ENCODE measurements at places on chromosomes 3 and 15. TPM values are rescaled to one million over a fixed set of nuclear protein-coding genes. Genes with fewer than 3 reads are reported as not detected.

GRCh38 chr3:126126811-126127431 is 43.0 kb upstream of the SLC41A3 start:
- H3K4me3 ChIP-seq = no peak overlapping the region
- no peak overlapping the region for H3K27ac ChIP-seq
- DNase-seq = no peak
- H3K4me1 ChIP-seq = peaks cover 17% of the 10 kb centered on the region

SLC12A1 gene
- not detected for total RNA-seq

DNA sequence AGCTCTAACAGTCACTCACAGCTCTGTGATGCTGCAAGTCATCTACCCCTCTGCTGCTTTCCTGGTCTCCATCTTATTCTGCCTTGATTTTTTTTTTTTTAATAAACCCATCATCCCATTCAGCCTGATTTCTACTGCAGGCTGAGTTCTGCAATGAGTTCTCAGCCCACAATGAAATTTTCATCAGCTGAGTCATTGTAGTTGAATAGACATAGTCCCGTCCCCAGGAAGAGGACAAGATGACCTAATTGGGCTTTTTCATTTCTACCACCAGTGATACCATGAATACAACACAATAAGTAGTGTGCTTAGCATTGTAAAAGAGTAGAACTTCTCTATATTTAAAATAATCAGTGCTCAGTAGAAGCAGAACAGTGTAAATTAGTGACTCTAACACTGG is 59.3 kb downstream of the C3orf85 start:
- H3K27me3 ChIP-seq = no peaks in the 10 kb centered on the region
- H3K36me3 ChIP-seq = no peaks in the 10 kb centered on the region
- no peak overlapping the region for H3K27ac ChIP-seq
- H3K4me1 ChIP-seq = no peaks in the 10 kb centered on the region

DNA sequence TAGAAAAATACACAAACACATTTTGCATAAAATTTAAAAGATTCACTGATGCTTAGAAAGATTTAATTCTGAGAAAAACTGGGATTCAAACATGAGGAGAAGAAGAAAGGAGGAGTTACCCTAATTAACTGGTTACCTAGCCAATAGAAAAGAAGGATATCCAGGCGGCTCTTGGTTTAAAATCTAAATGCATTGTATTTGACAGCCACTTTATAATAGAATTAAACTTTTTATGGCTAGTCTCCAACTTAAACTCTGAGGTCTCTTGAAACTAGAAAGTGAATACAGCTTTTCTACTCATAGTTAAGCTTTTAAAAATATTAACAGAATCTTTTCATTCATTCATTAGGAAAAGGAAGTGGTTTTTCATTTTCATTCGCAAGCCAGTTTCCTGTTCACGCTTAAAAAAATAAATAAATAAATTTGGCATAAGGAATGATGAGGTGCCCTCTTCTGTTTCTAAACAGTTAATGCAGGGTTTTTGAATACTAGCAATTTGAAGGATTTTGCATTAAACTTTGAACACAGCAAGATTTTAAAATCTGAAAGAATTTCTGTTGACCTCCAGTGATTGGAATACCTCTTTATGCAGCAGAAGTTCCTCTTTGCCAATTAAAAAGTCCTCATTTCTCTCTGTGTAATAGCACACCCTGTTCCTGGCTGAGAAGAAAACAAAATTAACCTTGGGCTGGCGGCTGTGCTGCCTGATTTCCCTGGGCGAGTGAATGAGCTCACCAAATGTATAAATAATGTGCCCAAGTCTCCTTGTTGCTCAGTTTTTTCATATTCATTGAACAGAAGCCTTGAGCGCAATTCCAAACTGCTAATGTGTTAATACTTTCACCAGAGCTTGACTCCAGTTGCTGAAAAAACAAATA is 105.1 kb downstream of the ZMAT3 start:
- H3K27ac ChIP-seq = peak overlapping the region; percentile 44
- H3K4me3 ChIP-seq = no peak overlapping the region
- peaks cover 19% of the 10 kb centered on the region for H3K4me1 ChIP-seq
- DNase-seq = peak; percentile 49
- H3K27me3 ChIP-seq = no peaks in the 10 kb centered on the region
- no peaks in the 10 kb centered on the region for H3K36me3 ChIP-seq

DNA sequence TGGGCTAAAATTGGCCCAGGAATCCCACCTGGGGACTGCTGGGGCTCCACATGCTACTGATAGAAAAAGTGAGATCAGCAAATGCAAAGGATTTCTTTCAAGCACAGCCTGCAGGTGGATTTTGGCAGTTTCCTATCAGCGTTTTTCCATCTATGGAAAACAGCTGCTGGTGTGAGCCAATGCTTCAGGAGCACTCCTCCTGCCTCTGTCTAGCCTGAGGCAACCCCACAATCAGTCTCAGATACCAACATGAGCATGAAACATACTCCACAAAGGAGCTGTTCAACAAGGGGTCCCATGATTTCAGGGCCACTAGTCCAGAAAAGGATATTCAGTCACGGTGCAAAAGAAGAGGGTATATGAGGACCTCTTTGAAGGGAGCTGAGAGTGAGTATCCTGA is 311.5 kb upstream of the THBS1 start:
- H3K27me3 ChIP-seq = no peaks in the 10 kb centered on the region
- no peak for DNase-seq
- H3K4me3 ChIP-seq = no peak overlapping the region
- no peaks in the 10 kb centered on the region for H3K36me3 ChIP-seq
- H3K27ac ChIP-seq = no peak overlapping the region

- H3K36me3 ChIP-seq = no peaks in the 10 kb centered on the region
- H3K27ac ChIP-seq = peak overlapping the region; percentile 78
- H3K27me3 ChIP-seq = no peaks in the 10 kb centered on the region
- peaks cover 69% of the 10 kb centered on the region for H3K4me1 ChIP-seq
- DNase-seq = no peak
- H3K4me3 ChIP-seq = peak overlapping the region; percentile 71
Observed at GRCh38 chr3:48555949-48556795, 431 bp downstream of the PFKFB4 start.

NOX5 gene
- total RNA-seq = 0.29 TPM

- no peak overlapping the region for H3K27ac ChIP-seq
- no peak overlapping the region for H3K4me3 ChIP-seq
- peaks cover 4% of the 10 kb centered on the region for H3K4me1 ChIP-seq
- no peak for DNase-seq
- no peaks in the 10 kb centered on the region for H3K27me3 ChIP-seq
- peaks cover 100% of the 10 kb centered on the region for H3K36me3 ChIP-seq
Observed at GRCh38 chr15:70053716-70054229, 43.9 kb downstream of the TLE3 start.

DNA sequence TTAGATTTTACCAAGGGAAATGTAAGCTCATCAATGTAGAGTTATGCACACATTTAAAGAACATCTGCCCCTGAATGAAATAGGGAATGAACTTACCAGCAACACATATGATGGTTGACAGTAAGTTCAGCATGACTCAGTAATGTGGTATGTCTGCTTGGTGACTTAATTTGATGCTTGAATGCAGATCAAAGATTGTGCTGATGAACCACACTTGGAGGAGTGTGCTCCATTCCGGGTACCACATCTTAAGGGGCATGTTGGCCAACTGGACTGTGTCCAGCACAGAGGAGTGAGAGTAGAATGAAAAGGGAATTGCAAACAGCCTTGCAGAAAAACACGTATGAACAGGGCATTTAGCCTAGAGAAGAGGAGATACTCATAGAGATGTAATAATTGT is 171.0 kb upstream of the RARB start:
- no peak overlapping the region for H3K27ac ChIP-seq
- no peaks in the 10 kb centered on the region for H3K36me3 ChIP-seq
- DNase-seq = no peak
- H3K4me3 ChIP-seq = no peak overlapping the region
- no peaks in the 10 kb centered on the region for H3K4me1 ChIP-seq
- no peaks in the 10 kb centered on the region for H3K27me3 ChIP-seq

HTR3C gene
- total RNA-seq = not detected

- H3K36me3 ChIP-seq = no peaks in the 10 kb centered on the region
- no peaks in the 10 kb centered on the region for H3K27me3 ChIP-seq
- H3K4me1 ChIP-seq = no peaks in the 10 kb centered on the region
- H3K27ac ChIP-seq = no peak overlapping the region
- DNase-seq = no peak
- H3K4me3 ChIP-seq = no peak overlapping the region
Observed at GRCh38 chr3:147654827-147655226, 245.7 kb downstream of the ZIC1 start.

SCAANT1 gene
- total RNA-seq = not detected

A4GNT gene
- total RNA-seq = 18.9 TPM

- no peak overlapping the region for H3K27ac ChIP-seq
- no peaks in the 10 kb centered on the region for H3K4me1 ChIP-seq
- peaks cover 10% of the 10 kb centered on the region for H3K27me3 ChIP-seq
- H3K4me3 ChIP-seq = no peak overlapping the region
Observed at GRCh38 chr3:198093112-198093679, 133.2 kb downstream of the LMLN start.

TNFAIP8L3 gene
- 5.0 TPM for total RNA-seq

GRCh38 chr3:194056731-194057415 is 79.1 kb upstream of the HES1 start:
- H3K27me3 ChIP-seq = no peaks in the 10 kb centered on the region
- H3K4me3 ChIP-seq = no peak overlapping the region
- peak; percentile 58 for DNase-seq
- H3K27ac ChIP-seq = no peak overlapping the region

SLC28A2 gene
- total RNA-seq = 4.9 TPM

DNA sequence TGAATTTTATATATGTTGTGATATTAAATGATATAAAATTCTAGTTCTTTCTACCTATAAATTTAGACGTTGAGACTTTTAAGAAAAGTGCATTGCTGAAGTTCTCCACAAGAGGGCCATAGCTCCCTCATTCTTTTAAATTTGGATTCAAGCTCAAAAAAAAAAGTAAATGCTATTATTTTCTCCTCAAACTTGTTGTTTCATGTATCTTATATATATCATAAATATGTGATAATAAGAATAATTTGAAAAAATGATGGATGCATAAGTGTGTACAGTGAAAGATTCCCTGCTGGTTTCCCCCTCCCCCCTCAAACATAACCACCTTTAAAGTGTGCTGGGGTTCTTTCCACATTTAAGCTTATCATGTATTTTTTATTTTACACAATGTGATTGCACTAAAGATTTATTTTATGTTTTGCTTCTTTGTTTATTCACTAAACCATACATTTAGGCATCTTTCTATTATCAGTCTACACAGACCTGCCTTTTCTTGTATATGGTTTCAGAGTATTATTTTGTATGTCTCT is 769.4 kb upstream of the GOLIM4 start:
- no peaks in the 10 kb centered on the region for H3K4me1 ChIP-seq
- DNase-seq = peak; percentile 65

CAND2 gene
- total RNA-seq = 3.5 TPM

GRCh38 chr3:60585918-60586317 is 665.3 kb downstream of the FHIT start:
- no peak for DNase-seq
- no peaks in the 10 kb centered on the region for H3K4me1 ChIP-seq
- no peak overlapping the region for H3K4me3 ChIP-seq
- no peaks in the 10 kb centered on the region for H3K27me3 ChIP-seq
- H3K36me3 ChIP-seq = no peaks in the 10 kb centered on the region

NR1I2 gene
- total RNA-seq = not detected

- H3K4me1 ChIP-seq = peaks cover 11% of the 10 kb centered on the region
- DNase-seq = no peak
- H3K27me3 ChIP-seq = no peaks in the 10 kb centered on the region
- peak overlapping the region; percentile 22 for H3K27ac ChIP-seq
Observed at GRCh38 chr3:172688588-172688987, 22.3 kb downstream of the NCEH1 start.

DNA sequence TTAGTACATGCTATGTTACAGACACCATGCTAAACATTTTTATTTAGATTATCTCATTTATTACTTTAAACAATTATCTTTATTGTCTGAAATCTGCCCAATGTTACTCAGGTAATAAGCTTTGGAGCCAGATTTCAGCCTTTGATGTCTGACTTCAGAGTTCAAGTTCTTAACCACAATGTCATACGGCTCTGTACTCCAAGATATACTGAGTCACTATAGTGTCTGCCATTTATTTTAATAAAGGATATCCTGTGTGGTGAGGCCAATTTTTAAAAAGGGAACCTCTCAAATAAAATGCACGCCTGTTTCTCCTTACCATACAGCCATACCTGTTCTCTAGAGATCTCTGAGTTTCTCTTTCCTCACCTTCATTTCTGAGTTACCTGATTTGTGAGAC is 193.1 kb downstream of the EPHA3 start:
- H3K4me1 ChIP-seq = no peaks in the 10 kb centered on the region
- H3K27me3 ChIP-seq = no peaks in the 10 kb centered on the region
- DNase-seq = no peak
- no peaks in the 10 kb centered on the region for H3K36me3 ChIP-seq
- H3K27ac ChIP-seq = no peak overlapping the region

- no peaks in the 10 kb centered on the region for H3K27me3 ChIP-seq
- no peak for DNase-seq
- no peaks in the 10 kb centered on the region for H3K4me1 ChIP-seq
- no peak overlapping the region for H3K4me3 ChIP-seq
- H3K27ac ChIP-seq = no peak overlapping the region
- peaks cover 90% of the 10 kb centered on the region for H3K36me3 ChIP-seq
Observed at GRCh38 chr3:143031327-143031726, 30.0 kb downstream of the U2SURP start.

- H3K27ac ChIP-seq = no peak overlapping the region
- DNase-seq = no peak
- H3K4me3 ChIP-seq = no peak overlapping the region
- no peaks in the 10 kb centered on the region for H3K27me3 ChIP-seq
- H3K4me1 ChIP-seq = no peaks in the 10 kb centered on the region
- no peaks in the 10 kb centered on the region for H3K36me3 ChIP-seq
Observed at GRCh38 chr3:147924755-147925154, 515.6 kb downstream of the ZIC1 start.

DNA sequence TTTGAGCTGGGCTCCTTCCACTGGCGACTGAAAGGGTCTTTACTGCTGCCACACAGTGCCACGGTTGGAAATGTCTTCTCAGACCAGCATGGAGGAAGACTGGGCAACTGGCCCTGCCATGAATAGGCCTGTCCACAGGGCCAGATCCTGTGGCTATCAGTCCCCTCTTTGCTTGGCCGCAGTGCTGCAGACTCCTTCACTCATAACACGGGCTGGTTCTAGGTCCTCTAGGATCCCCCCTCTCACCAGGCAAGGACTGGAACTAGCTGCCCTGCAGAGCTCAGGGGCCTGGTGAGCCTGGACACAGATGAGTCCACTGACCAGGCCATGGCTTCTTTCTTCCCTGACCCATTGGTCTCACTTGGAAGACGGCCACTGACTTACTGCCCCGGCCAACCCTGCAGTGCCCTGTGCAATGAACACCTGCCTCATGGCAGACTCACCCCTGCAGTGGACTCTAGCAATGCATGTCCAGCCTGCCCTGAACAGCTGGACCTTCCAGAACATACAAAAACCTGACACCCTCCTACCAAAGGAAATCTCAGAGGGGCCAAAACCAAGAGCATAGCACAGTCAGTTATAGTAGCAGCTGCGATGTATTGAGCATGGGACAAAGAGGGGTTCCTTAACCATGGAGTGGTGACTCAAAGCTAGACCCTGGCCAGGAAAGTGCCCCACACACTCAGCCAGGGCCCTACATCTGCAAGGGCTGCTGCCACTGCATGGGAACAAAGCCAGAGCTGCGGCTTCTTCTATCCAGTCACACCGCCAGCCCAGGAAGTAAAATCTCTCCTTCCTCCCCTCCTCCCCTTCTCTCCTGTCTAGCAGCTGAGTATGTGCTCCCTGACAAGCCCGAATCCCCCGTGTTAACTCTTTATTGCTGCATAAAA is 72.1 kb upstream of the ITGA11 start:
- H3K4me3 ChIP-seq = no peak overlapping the region
- H3K36me3 ChIP-seq = no peaks in the 10 kb centered on the region

CACNA1D gene
- total RNA-seq = 19.8 TPM

- H3K4me1 ChIP-seq = peaks cover 67% of the 10 kb centered on the region
- no peak overlapping the region for H3K4me3 ChIP-seq
- no peaks in the 10 kb centered on the region for H3K36me3 ChIP-seq
- H3K27ac ChIP-seq = peak overlapping the region; percentile 70
- DNase-seq = no peak
Observed at GRCh38 chr3:11477407-11477911, 166.3 kb downstream of the VGLL4 start.

All from stomach (tissue), 19 donors.